ENCODE measurements at places on chromosomes 7 and 10.

GRCh38 chr7:138355254-138355653 is 104.8 kb upstream of the TRIM24 start:
- no peak for DNase-seq

GRCh38 chr7:70307544-70308106 is 709.4 kb downstream of the AUTS2 start:
- no peak for DNase-seq

- DNase-seq: no peak
These were observed 2.3 kb downstream of the HOXA10 start for GRCh38 chr7:27171637-27172314.

- no peak for DNase-seq
These were observed 1.2 kb upstream of the FOXI2 start for GRCh38 chr10:127735723-127736221.

GRCh38 chr10:132227851-132228390 is 41.2 kb downstream of the DPYSL4 start:
- no peak for DNase-seq

DNA sequence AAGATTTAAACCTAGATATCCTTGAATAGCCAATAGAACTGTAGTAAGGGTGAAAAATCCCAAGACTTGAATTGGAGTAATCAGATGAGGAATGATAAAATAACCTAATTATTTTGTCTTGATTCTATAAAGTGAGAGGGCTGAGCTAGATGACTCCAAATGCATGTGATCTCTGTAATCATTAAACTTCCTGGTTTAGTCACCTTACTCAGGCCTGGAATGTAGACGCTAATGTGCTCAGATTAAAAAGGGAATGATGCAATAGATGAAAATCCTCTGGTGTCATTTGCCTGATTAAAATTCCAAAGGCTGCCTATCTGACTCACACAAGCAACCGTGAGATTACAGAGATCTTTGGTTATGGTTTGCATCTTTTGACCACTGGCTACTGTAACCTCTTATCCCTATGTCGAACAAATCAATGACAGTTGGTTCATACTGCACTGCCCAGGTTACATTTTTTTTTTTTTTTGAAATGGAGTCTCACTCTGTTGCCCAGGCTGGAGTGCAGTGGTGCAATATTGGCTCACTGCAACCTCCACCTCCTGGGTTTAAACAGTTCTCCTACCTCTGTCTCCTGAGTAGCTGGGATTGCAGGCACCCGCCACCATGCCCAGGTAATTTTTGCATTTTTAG is 2.9 kb upstream of the HKDC1 start:
- DNase-seq: no peak

- DNase-seq: no peak
These were observed 118.9 kb downstream of the CFAP58 start for GRCh38 chr10:104472505-104472904.

- DNase-seq: no peak
These were observed 6.2 kb downstream of the SYCE1 start for GRCh38 chr10:133559216-133559615.

DNA sequence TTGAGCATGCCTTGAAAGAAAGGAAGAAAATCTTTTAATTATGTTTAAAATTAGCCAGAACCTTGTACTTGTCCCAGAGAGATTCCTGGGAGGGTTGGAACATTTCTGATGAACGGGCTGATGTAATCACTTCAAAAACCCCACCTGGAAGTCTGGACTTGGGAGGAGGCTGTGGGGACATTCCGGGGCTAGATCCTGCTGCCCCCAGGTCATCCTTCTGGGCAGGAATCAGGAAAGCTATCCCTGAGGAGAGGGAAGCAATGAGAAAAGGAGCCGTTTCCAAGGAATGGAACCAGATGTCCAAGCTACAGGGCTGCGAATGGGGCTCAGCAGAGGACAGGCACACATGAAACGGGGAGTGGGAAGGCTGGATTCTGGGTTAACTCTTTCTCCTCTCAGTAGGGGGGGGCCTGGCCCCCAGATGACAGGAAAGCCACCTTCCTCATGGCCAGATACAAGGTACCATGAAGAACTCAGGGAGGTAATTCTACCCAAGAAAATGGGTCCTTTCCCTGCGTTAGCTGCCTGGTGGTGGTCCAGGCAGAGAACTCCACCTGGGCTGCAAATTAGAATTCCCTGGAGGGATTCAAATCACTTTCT is 280.1 kb downstream of the TCF7L2 start:
- DNase-seq: no peak

DNA sequence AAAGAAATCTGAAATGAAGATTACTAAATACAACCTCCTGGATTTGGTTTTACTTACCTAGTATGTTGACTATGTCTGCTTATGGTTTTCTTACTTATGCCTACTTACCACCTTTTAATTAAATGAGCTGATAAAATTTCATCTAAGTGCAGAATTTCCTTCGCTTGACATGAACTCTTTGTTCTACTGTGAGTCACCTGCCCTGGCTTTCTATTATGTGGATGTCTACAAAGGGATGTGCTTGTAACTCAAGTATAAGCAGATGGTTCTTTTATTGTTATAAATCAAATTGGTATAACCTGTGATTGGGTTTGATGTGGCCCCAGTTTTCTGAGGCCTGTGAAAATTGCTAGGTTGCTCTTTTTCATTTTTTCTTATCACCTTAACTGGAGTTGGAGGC is 389.1 kb upstream of the ANKRD30A start:
- DNase-seq: no peak

GRCh38 chr10:3654496-3654895 is 130.5 kb downstream of the KLF6 start:
- DNase-seq: no peak

DNA sequence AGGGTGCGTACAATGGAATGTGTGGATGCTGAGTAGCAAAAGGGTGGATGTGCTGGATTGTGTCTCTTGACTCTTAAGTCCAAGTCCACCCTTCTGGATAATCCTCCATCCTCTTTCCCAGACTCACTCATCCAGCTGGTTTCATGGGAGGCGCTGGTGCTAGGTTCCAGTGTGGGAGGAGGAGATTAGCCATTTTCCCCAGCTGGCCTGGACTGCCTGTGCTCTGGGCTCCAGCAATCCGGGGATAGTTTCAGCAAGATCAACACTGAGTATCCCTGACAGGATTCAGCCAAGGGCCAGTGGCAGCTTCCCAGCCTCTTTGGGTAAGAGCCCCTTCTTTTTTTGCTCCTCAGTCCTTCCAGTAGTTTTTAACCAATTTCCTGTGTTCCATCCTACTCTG is 21.6 kb upstream of the TRIL start:
- no peak for DNase-seq

- no peak for DNase-seq
These were observed 66.6 kb upstream of the NOBOX start for GRCh38 chr7:144470078-144470477.

DNA sequence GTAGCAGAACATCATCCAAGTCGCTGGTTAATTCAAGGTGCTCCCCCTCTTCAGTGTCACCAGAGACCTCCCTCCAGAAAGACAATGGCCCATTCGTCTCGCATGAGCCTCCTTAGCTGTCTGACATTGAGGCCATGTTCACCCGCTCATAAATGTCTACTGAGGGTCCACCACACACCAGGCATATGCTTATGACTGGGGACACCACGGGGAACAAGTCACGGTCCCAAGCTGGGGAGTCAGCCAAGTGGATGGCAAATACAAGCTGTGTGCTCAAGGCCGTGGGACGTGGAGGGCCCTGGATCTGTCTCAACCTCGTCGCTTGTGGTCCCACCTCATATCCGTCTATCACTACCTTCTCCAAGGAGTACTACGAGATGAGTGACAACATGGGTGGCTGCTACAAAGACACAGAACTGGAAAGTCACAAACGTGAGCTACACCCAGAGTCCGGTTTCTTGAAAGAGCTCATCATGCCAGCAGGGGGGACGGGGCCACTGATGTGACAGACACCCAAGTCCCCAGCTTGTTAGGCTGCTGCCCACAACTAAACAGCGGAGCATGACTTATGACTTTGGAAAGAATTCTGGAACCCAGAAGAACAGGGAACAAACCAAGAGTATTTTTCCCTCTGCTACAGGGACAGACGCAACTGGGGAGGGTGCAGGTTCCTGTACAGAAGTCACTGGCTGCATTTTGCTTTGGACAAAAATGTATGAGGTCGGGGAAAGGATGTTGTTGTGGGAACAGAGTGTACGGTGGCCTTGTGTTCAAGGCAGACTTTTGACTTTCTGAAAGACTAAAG is 189.6 kb downstream of the COBL start:
- no peak for DNase-seq

GRCh38 chr10:110456046-110456445 is 41.7 kb upstream of the DUSP5 start:
- no peak for DNase-seq

DNA sequence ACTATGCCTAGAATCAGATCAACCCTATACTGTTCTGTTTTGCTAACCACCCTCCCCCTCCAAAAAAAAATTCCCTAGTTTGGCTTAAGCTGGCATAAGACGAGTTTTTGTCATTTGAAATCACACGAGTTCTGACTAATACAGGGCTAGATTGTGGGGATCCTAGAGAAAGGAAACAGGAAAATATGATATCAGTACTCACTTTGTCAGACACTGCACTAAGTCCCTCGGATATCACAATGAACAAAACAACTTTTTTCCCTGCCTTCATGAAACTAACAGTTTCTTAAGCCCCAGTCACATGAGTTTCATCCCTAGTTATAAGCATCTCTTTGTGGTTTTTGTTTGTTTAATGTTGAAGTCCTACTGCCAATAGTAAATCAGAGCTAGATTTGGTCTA is 118.5 kb downstream of the ITGB8 start:
- DNase-seq: no peak

DNA sequence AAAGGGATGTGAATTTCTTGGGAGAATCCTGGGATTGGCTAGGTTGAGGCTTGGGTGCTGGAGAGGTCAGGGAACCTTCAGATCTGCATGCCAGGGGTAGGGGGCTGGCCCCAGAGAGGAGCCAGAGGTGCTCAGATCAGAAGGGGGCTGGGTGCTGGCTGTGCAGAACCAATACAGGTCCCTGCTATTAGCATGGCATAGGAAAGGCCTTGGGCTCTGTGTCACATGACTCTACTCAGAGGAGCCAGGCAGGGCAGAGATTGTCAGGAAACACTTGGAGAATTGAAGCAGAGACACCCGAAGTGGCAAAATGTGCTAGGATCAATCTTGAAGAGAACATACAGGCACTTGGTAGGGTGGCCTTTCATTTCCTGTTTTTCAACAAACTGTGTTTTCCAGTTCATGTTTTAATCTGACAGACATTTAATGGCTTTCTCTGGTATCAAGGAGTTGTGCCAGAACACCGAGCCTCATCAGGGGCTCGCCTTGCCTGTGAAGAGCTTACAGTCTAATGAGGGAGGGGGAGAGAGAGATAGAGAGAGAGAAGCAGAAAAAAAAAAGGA is 498.9 kb downstream of the RPS24 start:
- no peak for DNase-seq

GRCh38 chr10:12430406-12430982 is 81.1 kb downstream of the CAMK1D start:
- no peak for DNase-seq

DNA sequence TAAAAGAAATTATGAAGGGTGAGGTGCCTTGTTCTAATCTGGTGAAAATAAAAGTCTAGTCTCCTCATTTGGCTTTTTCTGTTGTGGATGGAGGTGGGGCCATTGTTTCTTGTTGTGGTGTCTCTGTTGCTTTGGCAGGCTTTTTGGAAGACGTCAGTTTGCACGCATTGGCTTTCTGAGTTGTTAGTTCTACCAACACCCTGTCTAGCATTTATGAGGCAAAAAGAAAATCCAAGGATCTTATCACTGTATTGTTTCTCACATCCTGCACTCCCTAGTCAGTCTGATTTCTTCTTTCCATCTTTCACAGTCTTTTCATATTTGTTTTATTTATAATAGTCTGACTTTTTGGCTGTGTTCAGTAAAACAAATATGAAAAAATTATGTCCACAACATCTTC is 898.3 kb downstream of the REEP3 start:
- DNase-seq: no peak

DNA sequence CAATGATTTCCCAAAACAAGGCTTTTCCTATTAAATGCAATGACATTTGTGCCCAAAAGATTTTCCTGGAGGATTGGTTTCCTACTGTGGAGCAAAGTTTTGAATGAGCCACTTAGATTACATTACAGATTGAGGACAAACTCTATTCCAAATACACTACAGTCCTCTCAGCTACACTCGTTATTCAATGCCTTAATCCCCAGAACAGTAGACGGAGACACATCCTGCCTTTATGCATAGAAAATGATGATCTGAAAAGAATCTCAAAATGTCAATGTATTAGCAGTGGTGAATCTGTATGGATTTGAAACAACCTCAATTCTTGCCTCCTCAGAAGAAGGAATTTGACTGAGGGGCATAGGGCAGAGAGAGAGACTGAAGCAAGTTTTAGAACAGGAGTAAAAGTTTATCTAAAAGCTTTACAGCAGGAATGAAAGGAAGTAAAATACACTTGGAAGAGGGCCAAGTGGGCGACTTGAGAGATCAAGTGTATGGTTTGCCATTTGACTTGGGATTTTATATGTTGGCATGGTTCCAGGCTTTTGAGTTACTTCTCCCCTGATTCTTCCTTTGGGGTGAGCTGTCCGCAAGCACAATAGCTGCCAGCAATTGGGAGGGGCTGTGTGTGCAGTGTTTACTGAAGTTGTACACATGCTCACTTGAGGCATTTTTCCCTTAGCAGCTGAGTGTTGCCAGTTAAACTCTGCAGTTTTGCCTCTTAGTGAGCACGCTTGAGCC is 891.9 kb upstream of the MBL2 start:
- no peak for DNase-seq

- no peak for DNase-seq
These were observed 14.9 kb downstream of the BAG3 start for GRCh38 chr10:119665901-119666708.

GRCh38 chr10:126840576-126841135 is 64.6 kb upstream of the DOCK1 start:
- DNase-seq: no peak

DNA sequence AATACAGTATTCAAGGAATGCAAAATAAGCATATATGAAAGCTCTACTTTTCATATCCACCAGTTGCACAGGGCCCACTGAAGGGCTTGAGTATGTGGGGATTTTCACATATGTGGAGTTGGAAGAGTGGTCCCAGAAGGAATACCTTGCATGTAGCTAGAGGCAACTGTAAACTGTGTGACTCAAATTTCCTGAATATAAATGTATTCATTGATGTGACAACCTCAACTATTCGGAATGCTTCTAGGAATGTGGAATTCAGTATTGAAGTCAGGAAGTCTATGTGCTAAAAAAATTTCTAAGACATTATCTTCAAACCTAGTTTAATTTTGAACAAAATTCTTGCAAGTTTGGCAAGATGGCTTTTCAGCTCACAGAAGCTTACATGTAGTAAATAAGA is 695.5 kb upstream of the SEMA3D start:
- DNase-seq: no peak

DNA sequence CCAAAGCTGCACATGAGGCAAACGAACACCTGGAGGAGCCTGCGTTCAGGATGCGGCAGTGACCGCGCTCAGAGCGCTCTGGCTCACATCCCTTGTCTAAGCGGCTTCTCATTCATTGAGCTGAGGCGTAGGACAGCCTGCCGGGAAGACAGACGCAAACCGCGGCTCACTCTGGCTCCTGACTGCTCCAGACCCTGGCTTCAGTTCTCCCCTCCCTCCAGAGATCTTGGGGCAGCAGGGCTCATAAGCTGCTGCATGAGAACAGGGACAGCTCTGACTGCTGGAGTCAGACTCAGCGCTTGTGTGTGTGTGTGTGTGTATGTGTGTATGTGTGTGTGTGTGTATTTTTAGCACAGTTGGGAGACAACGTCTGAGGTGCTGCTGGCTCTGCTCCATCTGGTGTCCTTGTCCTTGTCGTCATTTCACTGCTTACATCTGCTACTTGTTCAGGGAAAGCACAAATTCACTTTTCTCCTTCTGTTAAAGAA is 15.8 kb upstream of the LYZL2 start:
- DNase-seq: no peak

GRCh38 chr10:44035474-44036197 is 349.3 kb downstream of the CXCL12 start:
- no peak for DNase-seq

- no peak for DNase-seq
These were observed 100.4 kb downstream of the ARID5B start for GRCh38 chr10:62001898-62002297.

All from CD8-positive, alpha-beta memory T cell (primary cell).